Cardiac septum (tissue), 1 donor: ENCODE measurements at places on chromosomes 4 and X.

GRCh38 chr4:188025476-188025875 lies 29.9 kb downstream of the ZFP42 start:
- no peak for DNase-seq

DNA sequence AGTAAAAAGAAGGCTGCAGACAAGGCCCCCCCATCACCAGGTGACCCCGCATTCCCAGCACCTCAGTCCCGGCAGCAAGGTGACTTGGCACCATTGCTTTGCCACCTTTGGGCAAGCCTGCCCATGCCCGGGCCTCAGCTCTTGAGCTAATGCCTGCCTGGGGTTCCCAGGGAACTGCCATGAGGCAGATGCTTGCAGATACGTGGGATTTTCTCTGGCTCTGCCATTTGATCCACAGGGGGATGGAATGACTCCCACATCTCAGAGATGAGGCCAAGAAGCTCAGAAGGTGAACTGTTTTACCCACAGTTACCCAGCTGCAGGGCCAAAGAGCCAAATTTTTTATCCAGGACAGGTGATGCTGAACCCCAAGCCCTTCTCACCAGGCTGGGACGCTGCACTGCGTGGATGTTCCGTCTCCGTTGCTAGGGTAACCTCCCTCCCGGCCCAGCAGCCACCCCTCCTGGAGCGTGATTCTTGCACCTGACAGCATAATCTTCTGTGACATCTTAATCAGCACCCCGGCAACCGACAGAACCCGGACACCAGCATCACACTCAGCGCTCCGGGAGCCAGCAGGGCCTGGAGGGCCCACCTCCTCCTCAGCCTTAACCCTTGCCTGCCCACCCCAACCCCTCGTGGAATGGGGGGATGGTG lies 15.7 kb upstream of the MSX1 start:
- peak; percentile 7 for DNase-seq

GRCh38 chr4:168221301-168221700 lies 97.3 kb downstream of the DDX60 start:
- DNase-seq, result no peak

DNA sequence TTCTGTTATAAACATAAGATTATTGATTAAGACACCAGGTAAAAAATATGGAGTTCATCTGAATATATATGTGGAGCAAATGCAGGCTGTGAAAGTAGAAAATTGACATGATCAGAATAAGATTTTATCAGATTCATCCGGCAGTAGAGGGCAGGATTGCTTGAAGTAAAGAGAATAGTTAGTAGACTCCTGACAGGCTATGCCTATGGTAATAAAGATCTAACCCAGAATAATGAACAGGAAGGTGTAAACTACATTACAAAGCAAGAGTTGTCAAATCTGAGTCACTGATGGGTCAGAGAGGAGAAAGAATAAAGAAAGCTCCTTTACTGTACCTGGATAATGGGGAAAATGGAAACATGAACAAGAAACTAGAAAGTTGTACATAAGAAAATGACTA lies 20.8 kb upstream of the TMEM184C start:
- DNase-seq, result no peak

DNA sequence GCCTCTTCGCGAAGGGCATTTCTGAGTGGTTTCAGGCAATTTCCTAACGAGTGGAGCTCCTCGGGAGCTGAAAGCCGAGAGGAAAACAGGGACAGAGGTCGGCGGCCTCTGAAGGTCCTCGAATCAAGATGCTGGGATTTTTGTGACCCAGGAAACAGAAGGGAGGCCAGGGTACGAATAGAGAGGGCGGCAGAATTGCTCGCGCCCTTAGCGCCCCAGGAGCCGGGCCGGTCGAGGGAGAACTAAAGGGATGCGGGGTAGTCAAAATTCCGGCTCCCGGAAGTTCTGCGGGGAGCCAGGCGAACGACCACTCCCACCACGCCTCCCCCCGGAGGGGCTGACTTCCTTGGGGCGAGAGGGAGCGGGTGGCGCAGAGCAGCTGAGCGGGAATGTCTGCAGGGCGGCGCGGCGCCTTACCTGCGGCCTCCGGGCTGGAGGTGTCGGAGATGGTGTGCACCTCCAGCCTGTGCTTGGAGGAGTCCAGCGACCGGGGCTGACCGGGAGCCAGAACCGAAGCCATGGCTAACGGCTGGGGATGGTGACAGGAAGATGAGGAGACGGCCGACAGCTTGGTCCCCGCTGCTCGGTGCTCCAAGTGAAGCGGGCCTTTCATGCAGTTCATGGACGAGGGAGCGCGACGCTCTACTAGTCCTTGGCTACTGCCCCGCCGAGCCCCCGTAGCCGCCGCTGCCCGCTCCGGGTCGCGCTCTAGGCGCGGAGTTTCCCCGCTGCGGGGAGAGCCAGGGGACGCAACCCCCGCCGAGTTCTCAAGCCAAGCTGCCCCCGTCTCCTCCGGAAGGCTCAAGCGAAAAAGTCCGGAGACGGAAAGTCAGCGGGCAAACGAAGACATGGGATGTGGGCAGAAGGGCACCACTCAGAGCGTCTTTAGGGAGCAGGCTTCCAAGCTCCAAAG lies 782 bp downstream of the PITX2 start:
- no peak for DNase-seq

GRCh38 chr4:75698963-75699228 lies 25.5 kb upstream of the USO1 start:
- no peak for DNase-seq

DNA sequence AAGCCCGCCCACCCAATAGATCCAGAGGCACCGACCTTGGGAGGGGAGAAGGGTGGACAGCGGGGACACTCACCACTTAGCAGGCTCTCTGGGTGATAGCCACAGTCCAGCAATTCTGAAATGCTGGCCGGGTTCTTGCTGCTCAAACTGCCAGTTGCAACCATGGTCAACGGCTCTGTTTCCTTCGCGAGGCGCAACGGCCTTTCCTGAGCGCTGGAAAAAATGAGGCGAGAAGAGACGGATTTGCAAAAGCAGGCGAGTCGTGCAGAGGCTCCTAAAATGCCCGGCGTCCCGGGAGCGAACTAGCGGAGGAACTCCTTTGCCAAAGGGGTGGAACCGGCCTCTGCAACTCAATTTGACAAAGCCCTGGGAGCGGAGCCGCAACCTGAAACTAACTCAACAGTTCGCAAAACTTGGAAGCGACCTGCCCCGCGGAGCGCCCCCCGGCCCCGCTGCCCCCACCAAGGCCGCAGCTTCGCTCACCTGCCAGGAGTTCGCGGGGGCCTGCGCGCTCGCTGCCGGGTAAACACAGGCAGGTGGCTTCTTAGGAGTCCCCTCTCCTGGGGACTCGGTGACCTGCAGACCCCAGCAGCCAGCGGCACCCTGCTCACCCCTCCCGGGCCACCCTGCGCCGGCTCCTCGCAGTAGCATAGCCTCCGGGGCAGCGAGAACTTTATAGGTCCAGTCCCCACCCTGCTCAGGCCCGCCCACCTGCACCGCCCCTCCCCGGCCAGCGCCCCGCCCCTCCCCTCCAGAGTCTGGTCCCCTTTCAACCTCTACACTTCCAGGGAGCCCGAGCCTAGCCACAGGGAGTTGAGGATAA lies at the start of gene DDIT4L:
TSS of gene DDIT4L (minus strand) at position 649 of the 823 bp plus-strand sequence. CDS start at position 164, 485 bp downstream.
- no peak for DNase-seq

GRCh38 chr4:144989306-144989705 lies 108.7 kb downstream of the ANAPC10 start:
- DNase-seq, result no peak

GRCh38 chrX:1589356-1590130 lies 1.9 kb upstream of the AKAP17A start:
- no peak for DNase-seq
